Activated CD4-positive, alpha-beta T cell treated with anti-CD3 and anti-CD28 coated beads, Interleukin-2, amount 50 U/mL, for 24 hours (primary cell): ENCODE measurements at places on chromosomes 1 and 21.

GRCh38 chr1:197101978-197102377 lies 34.9 kb upstream of the F13B start:
- no peak for DNase-seq

- DNase-seq = no peak
Observed at GRCh38 chr1:51442616-51443015, 76.5 kb downstream of the EPS15 start.

GRCh38 chr1:87972811-87973210 lies 644.1 kb downstream of the LMO4 start:
- no peak for DNase-seq

DNA sequence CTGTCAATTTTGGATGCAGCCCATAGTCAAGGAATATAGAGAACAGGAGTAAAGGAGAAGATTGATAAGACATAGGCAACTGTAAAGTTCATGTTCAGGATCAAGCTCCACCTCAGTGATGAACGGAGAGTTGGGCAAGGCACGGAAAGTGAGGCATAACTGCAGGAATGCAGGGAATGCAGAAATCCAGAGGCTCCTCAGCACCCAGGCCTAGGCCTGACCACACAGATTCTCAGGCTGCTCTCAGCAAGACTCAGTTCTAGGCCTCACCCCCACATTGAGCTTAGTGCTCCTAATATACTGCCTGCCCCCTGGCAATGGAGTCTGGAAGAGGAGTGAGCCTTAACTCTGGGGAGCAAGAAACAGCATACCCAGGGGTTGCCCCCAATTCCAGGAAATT lies 36.3 kb upstream of the S1PR1 start:
- DNase-seq = no peak

DNA sequence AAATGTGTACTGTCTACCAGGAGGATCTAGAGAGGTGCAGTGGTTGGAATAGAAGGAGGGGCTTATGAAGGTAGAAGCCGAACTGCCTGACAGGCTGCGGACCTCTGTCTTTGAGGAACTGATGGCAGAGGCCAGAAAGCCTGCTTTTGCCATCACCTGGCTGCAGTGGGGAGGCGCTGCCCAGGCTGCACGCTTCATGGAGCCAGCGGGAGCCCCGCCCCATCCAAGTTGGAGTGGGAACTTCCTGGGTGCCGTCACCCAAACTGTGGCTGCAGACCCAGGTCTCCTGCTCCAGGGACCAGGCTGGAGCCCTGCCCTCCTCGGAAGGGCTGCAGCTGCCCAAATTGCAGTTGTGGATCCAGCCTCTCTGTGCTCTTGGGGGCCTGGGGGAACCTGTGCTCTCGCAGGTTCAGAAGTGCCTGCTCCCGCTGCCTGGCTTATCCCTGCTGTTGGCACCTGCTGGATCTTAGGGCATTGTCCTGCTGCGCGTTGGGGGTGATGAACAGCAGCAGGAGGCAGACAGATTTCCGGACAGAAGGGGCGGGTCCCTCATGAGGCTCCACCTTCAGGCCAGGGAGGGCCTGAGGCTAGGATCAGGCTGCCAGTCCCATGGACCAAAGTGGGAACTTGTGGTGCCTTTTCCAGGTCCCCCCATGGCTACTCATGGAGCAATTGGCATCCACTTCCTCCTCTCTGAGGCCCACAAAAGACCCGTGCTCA lies 118.0 kb upstream of the PLPPR4 start:
- no peak for DNase-seq

DNA sequence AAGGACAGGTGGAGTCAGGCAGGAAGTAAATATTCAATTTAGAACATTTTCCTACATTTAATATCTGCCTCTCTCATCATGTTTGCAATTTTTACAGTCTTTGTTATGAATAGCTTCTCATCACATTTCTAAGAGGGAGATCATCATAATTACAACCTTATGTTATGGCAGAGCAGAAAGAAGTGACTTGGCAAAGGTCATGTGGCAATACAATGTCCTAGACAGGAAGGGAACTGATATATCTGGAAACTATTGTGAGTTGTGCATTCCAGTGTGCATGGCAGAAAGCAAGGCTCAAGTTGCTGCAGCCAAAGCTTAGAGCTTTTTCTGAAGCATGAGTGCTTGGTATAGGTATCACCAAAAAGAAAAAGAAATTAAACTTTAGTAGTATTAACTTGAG lies 43.8 kb upstream of the PRRX1 start:
- DNase-seq = no peak

GRCh38 chr1:209490013-209490412 lies 93.5 kb upstream of the CAMK1G start:
- DNase-seq = no peak

DNA sequence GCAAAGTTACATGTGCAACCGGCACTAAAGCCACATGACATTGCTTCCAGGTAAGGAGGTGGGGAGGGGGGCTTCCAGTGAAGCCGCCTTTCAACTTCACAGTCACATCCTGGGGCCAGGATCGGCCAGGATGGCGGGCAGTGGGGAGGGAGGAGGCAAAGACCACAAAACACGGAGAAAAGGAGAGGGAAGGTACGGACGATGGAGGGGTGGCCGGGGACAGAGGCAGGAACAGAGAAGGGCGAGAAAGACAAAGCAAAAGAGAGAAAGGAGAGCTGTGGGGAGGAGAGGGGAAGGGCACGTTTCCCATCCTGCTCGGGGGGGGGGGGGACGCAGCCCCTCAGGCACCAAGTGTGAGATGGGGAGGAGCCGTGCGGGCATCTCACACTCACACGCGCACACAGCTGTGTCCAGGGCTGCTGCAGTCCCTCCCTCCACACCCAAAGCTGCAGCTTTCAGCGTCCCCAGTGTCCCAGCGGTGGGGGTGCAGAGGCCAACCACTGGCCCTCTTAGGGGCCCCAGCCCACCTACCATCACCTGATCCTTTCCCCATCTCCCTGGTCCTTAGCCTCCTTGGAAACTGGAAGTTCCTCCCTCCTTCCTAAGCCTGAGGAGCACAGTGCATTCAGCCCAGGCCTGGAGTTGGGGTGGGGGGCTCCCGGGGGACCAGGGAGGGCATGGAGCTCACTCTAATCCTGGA lies 2.4 kb downstream of the SH2D5 start:
- DNase-seq = no peak

GRCh38 chr1:204477036-204477740 lies 17.4 kb downstream of the PIK3C2B start:
- no peak for DNase-seq

- no peak for DNase-seq
Observed at GRCh38 chr1:29237129-29237821, 953 bp downstream of the PTPRU start.

GRCh38 chr1:230865062-230865817 lies 3.1 kb downstream of the C1orf198 start:
- DNase-seq = no peak

GRCh38 chr1:56873213-56873612 lies 18.6 kb downstream of the C8A start:
- no peak for DNase-seq

DNA sequence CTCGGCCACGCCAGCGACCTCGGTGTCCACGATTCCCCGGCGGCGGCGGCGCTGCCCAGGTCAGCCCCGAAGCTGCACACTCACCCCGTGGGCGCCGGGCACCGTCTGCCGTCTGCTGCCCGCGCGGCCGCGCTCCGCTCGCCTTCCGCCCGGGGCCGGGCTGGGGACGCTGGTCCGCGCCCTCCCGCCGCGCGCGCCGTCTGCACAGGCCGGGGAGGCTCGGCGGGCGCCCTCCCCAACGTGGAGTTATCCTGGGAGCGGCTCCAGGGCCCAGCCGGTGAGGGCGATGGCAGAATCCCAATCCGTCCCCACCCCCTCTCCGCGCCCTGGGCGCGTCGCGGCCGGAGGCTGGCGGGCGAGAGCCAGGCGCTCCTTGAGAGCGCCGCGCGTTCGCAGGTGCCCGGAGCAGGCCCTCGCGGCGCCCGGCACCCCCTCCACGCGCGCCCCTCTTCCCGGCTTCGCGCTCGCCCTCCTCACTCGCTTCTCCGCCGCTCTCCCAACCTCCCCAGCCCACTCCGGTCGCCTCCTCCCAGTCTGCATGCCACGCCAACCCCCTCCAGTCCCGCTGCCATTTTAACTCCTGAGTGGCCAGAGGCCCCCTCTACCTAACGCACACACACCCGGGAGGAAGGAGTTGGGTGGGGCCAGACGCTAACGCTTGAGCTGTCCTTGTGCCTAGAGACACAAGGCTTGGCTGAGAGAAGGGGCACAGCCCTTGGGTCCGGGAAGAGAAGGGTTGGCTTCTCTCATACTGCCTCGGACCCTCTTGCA lies at the start of gene LRRN2:
TSS of gene LRRN2 (minus strand) at position 503 of the 771 bp plus-strand sequence. CDS start 65,746 bp downstream, outside the sequence.
- DNase-seq = no peak
